B cell (primary cell): ENCODE measurements at places on chromosomes 12 and 14. TPM values are rescaled to one million over a fixed set of nuclear protein-coding genes. Genes with fewer than 3 reads are reported as not detected.

Gene BMP4
- not detected in 2 replicates for total RNA-seq

DNA sequence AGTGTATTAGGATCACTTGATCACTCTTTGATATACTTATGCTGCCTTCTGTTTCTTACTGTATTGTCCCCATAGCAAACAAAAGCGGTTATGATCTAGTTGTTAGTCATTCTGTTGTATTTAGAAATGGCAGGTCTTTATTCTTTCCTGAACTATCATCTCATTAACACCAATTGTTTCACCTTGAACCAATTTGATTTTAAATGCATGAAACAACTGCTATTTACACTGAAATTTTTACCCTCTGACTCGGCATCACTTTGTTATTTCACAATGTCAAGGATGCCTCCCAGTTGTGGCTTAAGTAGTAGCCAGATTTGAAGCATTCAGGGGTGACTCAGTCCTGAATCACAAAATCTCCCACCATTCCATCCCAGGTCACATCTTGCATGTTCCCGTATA, 303.5 kb downstream of the EGLN3 start:
- no peak for DNase-seq
- no peaks in the 10 kb centered on the region for H3K27me3 ChIP-seq
- no peak overlapping the region for H3K27ac ChIP-seq
- H3K36me3 ChIP-seq: no peaks in the 10 kb centered on the region
- no peaks in the 10 kb centered on the region for H3K4me1 ChIP-seq

DNA sequence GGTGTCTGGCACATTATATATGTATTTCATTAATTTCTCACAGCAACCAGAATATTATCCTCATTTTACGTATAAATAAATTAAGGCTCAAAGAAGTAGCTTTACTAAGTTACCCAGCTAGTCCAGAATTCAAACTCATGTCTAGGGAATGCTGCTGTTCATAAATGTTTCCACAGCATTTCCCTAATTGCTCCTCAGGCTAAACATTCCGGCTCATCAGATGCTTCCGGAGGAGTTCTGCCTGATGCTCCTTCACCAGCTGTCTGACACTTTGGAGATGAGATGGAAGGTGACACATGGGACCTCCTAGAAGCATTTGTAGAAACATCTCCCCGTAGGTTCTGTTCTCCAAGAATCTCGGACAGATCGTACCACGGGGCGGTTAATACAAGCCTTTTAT, 12.1 kb downstream of the KRT85 start:
- H3K27ac ChIP-seq: no peak overlapping the region
- peaks cover 21% of the 10 kb centered on the region for H3K4me1 ChIP-seq
- DNase-seq: no peak
- no peak overlapping the region for H3K4me3 ChIP-seq
- H3K36me3 ChIP-seq: no peaks in the 10 kb centered on the region

GRCh38 chr14:100654814-100655740, 67.9 kb upstream of the BEGAIN start:
- DNase-seq: peak; percentile 52
- H3K4me1 ChIP-seq: peaks cover 5% of the 10 kb centered on the region
- H3K27me3 ChIP-seq: no peaks in the 10 kb centered on the region
- H3K27ac ChIP-seq: no peak overlapping the region

DNA sequence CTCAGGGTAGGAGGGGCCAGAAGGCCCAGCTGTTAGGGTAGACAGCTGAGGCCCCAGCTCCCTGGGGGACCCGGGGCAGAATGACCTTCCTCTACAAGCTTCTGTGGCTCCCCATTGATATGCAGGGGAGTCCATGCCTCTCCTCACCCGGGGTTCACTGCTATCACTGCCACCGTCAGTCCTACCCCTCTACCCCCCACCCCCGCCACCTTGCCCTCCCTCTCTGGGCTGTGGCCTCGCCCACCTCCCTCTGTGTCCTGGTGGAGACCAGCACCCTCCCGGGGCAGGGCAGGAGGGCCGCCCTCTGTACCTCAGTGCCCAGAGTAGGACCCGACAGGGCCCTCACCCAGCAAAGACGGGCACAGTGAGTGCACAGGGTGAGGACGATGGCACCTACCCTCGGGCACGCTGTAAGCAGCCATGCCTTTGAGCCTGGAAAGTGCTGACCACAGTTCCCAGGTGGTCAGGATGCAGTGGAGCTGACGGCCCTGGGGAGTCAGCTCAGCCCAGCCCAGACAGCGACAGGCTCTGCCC, 88.4 kb upstream of the SFSWAP start:
- H3K4me1 ChIP-seq: no peaks in the 10 kb centered on the region
- no peak overlapping the region for H3K27ac ChIP-seq
- no peak overlapping the region for H3K4me3 ChIP-seq
- no peak for DNase-seq
- no peaks in the 10 kb centered on the region for H3K27me3 ChIP-seq
- no peaks in the 10 kb centered on the region for H3K36me3 ChIP-seq

DNA sequence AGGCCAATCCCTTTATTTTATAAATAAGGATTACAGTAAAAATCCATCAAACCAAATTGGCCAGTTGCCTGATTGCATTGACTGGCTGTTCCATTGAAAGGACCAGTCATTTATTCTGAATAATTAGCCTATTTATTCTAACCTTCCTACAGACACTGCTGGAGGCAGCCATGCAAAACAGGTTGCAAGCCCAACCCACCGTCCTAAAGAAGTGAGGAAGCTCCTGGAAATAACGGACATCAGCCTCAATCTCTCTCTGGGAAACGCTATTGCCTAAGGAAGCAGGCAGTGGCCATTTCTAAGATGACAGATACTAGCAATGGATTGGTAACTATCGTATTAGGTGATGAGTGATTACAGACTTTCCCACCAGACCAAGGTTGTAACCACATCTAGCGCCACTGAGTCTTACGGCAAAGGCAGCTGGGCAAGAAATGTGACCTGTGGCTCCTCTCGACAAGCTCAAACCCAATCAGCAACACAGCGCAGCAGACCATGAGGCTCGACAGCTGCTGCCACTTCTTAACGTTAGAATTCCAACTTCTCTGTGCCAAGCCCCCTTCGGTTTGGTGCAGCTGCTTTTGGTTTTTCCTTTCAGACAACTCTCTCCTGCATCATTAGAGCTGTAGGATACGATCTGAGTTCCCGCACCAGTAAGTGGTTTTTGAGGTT, 134.2 kb downstream of the KCNK10 start:
- no peak overlapping the region for H3K4me3 ChIP-seq
- peaks cover 5% of the 10 kb centered on the region for H3K27me3 ChIP-seq
- peak; percentile 9 for DNase-seq
- no peak overlapping the region for H3K27ac ChIP-seq

- H3K36me3 ChIP-seq: no peaks in the 10 kb centered on the region
- H3K27ac ChIP-seq: no peak overlapping the region
- H3K4me3 ChIP-seq: no peak overlapping the region
- H3K4me1 ChIP-seq: no peaks in the 10 kb centered on the region
- DNase-seq: peak; percentile 72
- no peaks in the 10 kb centered on the region for H3K27me3 ChIP-seq
Measured at GRCh38 chr12:79737875-79738718, 47.3 kb upstream of the PAWR start.

DNA sequence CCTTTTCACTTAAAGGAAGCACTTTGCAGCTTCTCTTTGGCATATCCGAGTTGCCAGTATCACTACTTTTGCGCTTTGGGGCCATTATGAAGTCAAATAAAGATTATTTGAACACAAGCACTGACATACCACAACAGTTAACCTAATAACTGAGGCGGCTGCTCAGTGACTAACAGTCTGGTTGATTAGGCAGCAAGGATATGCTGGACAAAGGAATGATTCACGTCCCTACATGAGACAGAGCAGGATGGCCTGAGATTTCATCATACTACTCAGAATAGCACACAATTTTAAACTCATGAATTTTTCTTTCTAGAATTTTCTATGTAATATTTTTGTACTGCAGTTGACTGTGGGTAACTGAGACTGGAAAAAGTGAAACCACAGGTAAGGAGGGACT, 56.9 kb upstream of the E2F7 start:
- no peaks in the 10 kb centered on the region for H3K4me1 ChIP-seq
- H3K4me3 ChIP-seq: no peak overlapping the region
- no peak for DNase-seq
- H3K36me3 ChIP-seq: no peaks in the 10 kb centered on the region
- H3K27ac ChIP-seq: no peak overlapping the region

- DNase-seq: no peak
- peaks cover 7% of the 10 kb centered on the region for H3K4me1 ChIP-seq
- no peaks in the 10 kb centered on the region for H3K27me3 ChIP-seq
- no peak overlapping the region for H3K27ac ChIP-seq
Measured at GRCh38 chr14:65906344-65906743, 493.8 kb downstream of the FUT8 start.

DNA sequence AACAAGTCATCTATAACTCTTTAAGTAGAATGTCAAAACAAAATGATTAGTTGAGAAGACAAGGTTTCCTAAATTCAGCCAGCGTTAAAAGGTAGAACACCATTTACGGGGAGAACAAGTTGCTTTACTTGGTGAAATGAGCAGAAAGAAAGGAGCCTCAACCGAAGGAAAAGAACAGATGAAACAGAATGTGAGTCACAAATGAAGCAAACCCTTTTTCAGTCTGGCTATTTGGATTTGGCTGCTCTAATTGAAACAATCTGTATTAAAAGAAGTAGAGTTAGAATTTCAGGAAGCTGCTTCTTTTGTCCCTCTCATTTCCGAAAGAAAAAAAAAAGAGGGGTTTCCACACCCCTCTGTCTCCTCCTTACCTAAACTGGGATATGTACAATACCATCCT, 34.6 kb downstream of the CEP128 start:
- no peak for DNase-seq
- H3K4me3 ChIP-seq: no peak overlapping the region
- no peaks in the 10 kb centered on the region for H3K4me1 ChIP-seq
- no peaks in the 10 kb centered on the region for H3K27me3 ChIP-seq
- peaks cover 2% of the 10 kb centered on the region for H3K36me3 ChIP-seq
- H3K27ac ChIP-seq: no peak overlapping the region
